ENCODE measurements at places on chromosomes 6 and 20.

DNA sequence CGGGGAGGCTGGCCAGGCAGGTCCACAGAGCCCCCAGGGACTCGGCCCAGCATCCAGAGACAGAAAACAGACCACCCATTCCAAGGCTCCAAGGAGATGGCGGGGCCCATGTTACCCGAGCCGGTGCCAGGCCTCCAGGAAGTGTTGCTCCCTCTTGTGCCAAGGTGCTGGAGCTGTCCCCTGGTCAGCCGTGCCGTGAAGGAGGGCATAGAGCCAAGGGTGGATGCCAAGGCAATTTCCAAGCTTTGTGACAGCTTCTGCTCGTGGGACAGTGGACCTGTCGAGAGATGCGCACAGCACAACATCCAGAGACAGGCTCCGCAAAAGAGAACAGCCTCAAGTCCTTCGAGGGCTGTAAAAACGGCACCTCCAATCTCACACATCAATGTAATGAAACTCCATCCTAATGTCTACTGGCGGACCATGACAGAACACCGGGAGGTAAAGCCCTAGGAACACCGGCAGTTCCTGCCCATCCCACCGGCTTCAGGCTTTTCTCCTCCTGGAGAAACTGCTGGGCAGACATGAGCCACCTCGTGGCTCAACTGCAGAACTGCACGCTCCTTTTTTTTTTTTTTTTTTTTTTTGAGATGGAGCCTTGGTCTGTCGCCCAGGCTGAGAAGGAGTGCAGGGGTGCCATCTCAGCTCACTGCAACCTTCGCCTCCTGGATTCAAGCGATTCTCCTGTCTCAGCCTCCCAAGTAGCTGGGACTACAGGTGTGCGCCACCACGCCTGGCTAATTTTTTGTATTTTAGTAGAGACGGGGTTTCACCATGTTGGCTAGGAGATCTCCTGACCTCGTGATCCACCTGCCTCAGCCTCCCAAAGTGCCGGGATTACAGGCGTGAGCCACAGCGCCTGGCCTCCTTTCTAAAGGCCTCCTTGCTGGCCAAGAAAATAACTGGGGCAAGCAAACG is 30.9 kb upstream of the AVP start:
- DNase-seq, result no peak

- DNase-seq, result no peak
Observed at GRCh38 chr6:912871-913835, 220.2 kb upstream of the EXOC2 start.

- DNase-seq, result no peak
Observed at GRCh38 chr20:2914160-2914559, 40.9 kb downstream of the PTPRA start.

DNA sequence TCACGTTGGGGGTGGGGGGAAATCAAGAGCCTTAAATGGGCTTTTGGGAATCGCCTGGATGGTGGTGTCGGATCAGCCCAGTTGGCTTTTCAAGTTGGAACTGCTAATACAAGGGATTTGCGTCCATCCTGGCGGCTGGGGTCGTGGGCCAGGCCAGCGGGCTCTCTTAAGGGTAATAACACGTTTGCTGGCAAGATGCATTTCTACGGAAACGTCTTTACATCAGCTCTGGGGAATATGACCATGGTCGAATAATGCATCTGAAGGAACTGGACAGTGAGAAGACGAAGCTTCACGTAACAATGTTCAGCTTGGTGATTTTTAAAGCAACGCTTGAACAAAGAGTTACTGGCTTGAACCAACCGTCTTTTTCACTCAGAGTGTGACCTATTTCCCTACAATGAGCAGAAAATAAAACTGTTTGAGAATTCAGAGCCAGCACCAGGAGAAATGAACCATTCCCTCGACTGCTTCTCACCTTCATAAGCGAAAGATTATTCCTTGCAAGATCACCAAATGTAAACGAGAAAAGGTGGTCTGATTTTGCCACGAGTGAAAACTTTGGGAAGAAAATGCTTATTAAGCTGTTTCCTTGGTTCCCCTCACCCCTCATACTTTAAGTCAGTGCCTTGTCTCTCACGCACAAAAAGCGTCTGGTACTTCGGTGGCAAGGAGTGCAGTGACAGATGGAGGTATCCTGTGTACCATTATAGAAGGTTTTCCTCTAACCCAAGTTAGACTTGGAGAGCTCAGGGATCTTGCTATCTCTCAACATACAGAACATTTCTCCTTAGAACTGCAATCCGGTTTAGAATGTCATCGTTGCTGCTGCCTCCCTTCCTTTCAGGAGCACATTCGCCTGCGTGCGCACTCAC is 1.4 kb upstream of the MARCKS start:
- no peak for DNase-seq

DNA sequence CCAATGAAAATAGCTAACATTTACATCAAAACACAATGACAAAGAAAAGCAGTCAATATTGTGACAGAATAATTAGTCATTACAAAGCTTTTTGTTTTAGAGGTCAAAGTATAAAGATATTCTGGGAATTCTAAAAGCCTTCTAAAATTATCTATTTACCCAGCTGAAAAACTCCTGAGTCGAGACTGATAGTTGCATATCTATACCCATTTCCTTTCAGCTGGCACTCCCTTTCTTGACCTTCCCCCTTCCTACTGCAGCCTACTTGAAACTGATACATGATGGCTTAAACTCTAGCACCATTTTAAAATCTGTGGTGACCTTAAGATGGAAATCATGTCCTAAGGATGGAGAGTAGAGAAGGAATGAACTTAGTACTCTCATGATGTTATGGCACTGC is 38.6 kb downstream of the LMBRD1 start:
- DNase-seq, result no peak

DNA sequence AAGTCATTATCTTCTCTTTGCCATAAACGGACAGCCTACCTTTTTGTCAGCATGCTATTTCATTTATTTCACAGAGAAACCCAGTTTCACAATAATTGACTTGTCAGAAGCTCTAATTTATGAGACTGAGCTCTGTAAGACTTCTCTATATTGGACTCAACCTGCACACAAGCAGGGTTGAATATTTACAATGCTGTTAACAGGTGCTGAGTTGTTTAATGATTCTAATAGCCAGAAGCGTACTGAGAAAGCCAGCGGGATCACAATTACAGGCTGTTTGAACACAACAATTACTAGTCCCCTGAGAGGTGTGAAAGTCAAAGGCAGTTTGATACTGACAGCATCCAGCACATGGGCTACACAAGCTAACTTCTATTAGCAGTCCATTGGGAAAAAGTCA is 128.2 kb upstream of the SIM1 start:
- no peak for DNase-seq

- no peak for DNase-seq
Observed at GRCh38 chr6:139871803-139872510, 497.5 kb upstream of the CITED2 start.

DNA sequence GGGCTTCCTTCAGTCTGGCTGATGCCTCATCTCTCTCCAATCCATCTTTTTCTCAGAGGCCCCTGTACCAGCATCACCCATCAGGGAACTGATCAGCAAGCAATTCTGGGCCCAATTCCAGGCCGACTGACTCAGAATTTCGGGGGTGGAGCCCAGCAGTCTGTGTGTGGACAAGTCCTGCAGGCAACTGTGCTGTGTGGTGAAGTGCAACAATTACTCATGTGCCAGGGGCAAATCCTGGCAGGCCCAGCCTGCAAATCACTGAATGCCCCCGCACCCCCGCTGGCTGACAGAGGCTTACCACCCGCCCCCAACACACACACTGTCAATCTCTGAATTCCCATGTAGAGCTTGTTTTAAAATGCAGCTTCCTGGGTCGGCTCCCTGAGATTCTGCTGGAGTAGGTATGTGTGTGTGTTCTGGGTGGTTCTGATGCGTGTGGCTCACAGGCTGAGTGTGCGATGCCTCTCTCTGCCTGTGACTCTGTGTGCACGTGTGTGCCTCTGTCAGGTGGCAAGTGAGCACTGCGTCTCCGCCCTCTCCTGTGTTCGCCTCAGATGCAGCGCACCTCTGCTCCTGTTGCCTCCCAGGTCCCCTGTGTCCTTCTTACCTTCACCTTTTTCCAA is 45.4 kb downstream of the SSR1 start:
- peak; percentile 92 for DNase-seq

GRCh38 chr6:16412171-16412570 is 173.8 kb downstream of the GMPR start:
- DNase-seq, result no peak

DNA sequence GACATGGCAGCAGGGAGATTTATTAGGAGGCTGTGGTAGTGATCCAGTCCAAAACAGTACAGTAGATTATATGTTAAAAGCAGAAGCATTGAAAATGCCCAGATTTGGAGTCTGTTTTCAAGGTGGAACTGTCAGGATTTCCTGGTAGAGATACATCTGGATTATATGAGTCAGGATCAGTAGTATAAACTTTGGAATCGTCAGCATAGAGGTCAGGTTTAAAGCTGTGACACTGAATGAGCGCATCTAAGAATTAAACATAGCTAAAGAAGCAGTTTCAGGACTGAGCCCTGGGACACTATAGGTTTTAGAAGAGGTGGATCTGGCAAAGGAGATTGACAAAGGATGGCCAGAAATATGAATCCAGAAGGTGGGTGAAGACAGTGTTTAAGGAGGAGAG is 60.4 kb downstream of the RNF144B start:
- no peak for DNase-seq

DNA sequence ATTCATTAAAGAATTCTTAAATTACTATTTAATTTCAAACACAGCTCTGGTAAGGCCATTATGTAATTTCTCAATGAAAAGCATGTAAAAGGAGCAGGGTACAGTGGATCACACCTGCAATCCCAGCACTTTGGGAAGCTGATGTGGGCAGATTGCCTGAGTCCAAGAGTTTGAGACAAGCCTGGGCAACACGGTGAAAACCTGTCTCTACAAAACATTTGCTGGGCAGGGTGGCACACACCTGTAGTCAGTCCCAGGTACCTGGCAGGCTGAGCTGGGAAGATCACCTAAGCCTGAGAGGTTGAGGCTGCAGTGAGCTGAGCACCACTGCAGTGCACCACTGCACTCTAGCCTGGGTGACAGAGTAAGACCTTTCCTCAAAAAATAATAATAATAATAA is 37.4 kb downstream of the MDN1 start:
- DNase-seq, result no peak

DNA sequence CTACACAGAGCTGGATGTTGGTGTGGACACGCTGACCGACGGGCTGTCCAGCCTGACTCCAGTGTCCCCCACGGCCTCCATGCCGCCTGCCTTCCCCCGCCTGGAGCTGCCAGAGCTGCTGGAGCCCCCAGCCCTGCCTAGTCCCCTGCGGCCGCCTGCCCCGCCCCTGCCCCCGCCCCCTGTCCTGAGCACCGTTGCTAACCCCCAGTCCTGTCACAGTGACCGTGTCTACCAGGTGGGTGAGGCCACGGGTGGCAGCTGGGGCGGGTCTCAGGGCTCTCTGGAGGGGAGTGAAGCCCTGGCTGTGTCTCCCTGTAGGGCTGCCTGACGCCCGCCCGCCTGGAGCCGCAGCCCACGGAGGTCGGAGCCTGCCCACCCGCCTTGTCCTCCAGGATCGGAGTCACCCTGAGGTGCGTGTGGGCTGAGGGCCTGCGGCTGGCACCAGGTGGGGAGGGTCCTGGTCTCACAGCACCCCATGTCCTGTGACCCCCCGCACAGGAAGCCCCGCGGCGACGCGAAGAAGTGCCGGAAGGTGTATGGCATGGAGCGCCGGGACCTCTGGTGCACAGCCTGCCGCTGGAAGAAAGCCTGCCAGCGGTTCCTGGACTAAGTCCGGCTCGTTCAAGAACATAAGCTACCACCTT is 2.9 kb downstream of the SLC2A4RG start:
- no peak for DNase-seq

- no peak for DNase-seq
Observed at GRCh38 chr20:17837179-17837578, 131.4 kb downstream of the SNX5 start.

DNA sequence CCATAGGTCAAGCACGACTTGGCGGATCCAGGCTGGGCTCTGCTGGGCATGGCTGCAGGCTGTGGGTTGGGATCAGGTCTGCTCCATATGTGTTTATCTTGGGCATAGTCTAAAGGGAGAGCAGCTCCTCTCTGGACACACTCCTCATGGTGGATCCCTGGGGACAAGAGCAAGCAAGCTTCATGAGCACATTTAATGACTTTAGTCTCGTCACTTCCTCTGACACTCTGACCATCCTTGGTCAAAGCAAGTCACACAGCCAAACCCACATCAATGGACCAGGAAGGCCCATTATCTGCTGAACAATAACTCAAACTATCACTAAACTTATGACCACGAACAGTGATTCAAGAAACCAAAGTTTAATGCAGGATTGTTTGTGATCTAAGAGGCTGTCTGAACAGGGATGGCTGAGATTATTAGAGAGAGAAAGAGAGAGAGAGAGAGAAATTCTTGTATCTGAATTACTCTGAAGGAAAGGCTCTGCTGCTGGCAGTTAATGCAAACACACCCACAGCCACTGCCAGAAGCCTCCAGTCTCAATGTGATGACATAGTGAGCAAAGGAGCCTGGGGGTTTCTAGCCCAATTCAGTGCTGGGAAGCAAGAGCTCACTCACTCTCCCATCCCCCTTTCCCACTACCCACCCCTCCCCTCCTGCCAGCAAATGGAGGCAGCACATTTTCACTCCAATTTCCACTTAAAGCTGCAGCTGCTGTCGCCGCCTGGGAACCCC is 490.2 kb upstream of the SULF2 start:
- no peak for DNase-seq

DNA sequence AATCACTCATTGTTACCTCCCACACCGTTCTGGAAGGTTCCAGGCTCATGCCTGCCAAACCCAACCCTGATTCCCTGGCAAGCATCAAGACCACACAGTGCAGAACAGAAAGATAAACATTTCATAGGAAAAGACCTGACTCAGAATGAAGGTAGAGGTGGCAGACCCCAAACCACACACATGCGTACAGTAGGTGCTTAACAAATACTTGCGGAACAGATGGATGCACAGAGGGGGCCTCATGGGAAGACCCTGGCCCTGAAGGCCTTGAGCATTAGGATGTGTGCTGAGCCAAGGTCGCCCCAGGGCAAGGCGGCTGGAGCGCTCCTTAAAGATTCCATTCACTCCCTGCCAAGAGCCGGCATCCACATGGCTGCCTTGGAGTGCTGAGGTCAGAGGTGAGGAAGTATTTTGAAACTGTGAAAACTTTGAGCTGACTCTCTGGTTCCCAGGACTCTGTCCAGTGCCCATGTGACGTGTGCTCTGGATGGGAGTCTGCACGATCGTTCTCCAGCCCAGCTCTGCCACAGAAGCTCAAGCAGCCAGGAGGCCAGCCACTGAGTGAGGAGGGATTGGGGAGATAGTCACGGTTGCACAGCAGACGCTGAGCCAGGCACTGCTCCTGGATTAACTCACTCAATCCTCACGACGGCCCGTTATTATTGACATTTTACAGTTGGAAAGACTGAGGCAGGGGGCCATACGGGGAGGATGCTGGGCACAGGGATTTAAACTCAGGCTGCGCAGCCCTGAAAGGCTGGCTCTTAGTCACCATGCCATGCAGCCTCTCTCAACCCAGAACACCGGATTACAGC is 65.5 kb upstream of the AFDN start:
- no peak for DNase-seq

All from osteocyte (in vitro differentiated cells).